ENCODE measurements at places on chromosomes 2 and 18.

DNA sequence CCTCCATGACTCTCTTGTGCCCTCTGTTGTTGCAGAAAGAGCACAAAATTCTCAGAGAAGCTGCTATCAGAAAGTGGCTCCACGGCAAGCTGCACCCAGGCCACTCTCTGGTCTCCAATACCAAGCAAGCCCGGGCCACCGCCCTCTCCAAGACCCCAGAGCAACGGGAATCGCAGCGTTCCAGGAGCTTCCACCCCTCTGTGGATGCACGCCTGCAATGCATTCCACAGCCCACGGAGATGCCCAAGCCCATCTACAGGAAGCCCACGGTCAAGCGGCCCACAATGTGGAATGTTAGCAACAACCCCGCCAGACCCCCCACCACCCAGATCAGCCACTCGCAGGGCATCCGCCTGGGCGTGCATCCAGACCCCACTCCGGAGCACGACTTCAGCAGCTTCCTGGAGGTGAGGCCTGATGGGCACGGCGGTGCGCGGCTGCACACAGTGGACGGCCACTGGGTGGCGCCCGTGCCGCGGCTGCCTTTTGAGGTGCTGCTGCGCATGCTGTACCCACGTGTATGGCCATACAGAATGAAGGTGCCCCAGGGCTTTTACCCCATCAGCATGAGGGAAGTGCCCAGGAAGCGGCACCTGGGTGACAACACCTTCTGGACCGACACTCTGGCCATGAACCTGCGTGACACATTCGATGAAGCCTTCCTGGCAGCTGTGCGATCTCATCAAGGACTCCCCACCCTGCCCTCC, 6.3 kb downstream of the ANKRD53 start:
- DNase-seq, result no peak

DNA sequence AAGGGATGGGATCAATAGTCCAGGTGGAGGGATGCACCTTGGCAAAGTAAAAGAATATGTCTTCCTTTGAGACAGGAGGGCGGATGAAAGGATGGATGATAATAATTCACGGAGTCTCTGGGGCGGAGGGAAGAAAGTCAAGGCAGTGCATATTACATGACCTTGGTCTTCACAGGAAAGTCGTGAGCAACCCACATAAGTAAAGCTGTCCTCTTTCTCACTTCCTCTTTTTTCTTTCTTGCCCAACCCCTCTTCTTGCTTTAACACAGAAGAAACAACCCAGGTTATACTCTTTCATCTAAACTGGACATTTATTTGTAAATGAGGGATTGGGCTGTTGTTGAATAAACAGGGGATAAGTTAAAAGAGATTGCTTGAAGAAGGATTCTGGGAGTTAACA, 168.7 kb upstream of the SKOR2 start:
- DNase-seq, result no peak

DNA sequence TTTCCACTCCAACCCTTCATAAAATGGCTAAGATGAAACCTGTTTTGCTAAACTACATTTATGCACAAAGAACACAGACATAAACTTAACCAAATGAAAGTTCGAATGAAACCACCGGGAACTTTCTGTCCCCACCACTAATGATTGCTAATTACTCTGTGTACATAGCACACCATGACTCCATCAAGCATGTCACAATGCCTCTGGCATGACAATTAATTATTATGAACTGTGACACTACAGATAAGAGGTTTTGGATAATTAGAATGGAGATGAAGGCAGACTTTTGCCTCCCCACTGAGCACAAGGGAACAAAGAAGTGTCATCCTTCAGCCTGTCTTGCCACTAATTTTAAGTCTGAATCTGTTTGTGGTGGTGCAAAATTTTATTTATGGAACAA, 1.5 kb downstream of the DAPL1 start:
- no peak for DNase-seq

DNA sequence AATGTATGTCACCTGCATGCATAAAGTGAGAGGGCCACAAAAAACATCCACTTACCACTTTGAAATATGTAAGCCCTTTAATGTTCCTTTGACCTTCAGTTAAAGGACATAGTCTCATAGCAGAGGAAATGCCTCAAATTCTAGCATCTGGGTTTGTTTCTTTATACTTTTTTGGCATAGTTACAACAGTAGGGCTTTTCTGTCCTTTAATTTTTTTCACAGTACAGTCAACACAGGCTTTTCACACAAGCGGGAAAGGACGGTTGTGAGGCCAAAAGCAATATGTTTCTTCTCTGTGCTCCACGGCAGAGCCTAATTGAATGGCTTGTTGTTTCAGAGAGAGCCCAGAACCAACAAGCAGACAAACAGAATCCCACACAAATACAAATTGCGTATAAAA, 57.6 kb downstream of the CRIM1 start:
- no peak for DNase-seq

- DNase-seq, result no peak
Observed at GRCh38 chr2:106124905-106125549, 69.1 kb downstream of the UXS1 start.

DNA sequence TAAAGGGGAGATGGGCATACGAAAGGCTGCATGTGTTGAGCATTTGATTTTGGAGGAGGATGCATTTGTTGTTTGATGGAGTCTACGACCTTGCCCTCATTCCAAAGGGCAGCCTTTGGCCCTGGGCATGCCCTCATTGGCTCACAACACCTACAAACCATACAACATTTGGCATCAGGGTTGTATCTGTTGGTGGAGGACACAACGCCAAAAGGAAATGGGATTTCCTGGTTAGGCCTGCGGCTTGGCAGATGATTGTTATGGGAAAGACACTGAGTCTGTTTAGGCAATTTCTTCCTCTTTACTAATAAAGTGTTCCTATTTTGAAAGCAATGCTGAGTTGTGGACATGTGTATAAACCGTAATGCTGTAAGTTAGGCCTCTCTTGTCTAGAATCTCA, 246.9 kb downstream of the LDLRAD4 start:
- DNase-seq, result no peak

- no peak for DNase-seq
Observed at GRCh38 chr2:175707322-175707721, 294.7 kb downstream of the LNPK start.

DNA sequence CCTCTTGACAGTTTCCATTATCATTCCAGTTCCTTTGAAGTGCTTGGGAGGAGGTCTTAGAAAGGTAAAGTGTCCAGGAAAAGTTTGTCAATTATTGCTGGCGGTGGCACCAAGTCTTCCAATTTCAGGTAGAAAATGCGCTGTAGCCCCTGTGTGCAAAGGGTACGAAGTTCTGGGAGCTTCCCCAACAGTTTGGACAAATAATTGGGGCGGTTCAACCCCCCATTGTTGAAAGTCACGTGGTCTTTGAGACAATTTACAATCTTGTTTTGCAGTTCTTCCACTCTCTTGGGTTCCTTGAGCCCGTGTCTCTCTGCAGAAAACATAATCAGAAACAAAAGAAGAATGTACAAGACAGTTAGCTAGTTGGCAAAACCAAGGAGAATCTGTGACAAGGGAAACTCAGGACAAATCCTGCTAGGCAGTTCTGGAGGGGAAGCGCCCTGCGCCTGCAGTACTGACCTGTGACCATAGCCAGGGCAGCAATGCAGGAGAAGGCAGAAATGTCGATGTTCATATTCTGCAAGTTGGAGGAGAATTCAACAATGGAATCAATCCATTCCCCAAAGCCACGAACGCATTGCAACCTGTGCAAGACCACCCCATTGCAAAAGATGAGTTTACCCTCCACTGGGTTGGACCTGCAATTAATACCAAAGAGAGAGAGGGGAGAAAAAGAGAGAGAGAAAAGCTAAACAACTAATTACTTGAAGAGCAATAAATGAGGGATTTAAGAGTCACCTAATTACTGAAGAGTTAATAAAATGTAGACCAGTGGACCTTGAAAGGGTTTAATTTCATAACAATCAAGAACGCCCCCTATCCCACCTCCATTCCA, 6.6 kb downstream of the NR4A2 start:
- DNase-seq, result no peak

DNA sequence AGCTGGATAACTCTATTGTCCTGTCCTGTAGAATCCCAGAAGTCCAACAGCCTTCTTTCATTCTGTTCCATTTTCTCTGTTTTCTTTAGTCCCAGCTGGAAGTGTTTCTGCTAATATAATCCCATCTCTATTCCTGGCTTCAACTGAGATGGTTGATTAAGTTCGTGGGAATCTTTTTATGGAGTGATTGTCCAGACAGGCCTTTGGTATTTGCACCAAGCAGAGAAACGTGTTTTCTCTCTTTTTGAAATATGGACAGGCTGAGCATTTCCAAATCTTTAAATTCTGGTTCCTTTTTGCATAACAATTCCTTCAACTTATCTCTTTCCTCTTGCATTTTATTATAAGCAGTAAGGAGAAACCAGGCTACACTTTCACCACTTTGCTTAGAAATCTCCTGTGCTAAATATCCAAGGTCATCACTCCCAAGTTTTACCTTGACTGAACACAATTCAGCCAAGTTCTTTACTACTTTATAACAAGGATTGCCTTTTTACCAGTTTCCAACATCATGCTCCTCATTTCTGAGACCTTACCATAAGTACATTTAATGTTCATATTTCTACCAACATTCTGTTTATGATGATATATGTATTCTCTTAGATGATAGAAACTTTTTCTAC, 108.8 kb downstream of the ZFP36L2 start:
- DNase-seq, result no peak

- DNase-seq, result no peak
Observed at GRCh38 chr2:190165491-190165890, 103.0 kb upstream of the MSTN start.

Data from mesothelial cell of epicardium (in vitro differentiated cells).